Activated naive CD8-positive, alpha-beta T cell treated with anti-CD3 and anti-CD28 coated beads, Interleukin-2, amount 50 U/mL, for 24 hours (primary cell): ENCODE measurements at places on chromosomes 6 and 20.

GRCh38 chr6:13334953-13335352 is 6.6 kb upstream of the TBC1D7 start:
- no peak for DNase-seq

DNA sequence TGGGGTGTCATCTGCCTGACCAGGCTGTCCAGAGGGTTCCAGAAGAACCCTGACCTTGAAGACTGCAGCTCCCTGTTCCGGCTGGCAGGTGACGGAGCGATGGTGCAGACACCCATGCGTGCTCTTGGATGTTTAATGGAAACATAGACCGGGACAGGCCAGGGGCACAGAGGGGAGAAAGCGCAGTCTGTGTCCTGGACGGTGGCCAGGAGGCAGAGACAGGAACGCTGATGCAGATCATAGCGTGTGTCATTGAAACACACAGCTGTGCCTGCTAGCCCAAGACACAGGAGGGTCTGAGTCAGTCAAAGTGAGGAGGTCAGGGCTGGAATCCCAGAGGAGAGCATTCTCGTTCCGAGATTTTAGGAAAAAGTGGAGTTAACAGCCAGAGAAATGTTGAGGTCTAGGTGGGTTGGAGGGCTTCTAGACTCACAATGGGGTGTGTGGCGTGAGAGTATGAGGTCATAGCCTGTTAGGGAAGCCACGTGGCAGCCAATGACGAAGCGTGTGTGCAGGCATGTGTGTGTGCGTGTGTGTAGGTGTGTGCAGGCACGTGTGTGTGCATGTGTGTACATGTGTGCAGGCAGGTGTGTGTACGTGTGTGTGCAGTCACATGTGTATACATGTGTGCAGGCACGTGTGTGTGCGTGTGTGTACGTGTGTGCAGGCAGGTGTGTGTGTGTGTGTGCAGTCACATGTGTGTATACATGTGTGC is 167.0 kb downstream of the ERMARD start:
- no peak for DNase-seq

DNA sequence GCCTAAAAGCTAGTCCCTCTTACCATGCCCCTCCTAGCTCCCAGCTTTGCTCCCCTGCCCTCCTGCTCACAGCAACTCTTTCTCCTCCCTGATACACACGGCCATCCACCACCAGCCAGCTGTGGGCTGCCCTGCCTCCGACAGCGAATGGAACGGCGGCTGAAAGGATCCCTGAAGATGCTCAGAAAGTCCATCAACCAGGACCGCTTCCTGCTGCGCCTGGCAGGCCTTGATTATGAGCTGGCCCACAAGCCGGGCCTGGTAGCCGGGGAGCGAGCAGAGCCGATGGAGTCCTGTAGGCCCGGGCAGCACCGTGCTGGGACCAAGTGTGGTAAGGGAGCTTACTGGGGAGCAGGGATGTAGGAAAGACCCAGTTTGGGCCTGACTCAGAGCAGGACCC is 16.6 kb upstream of the ZNF76 start:
- DNase-seq, result no peak

- DNase-seq, result no peak
Observed at GRCh38 chr6:10968776-10969175, 75.3 kb downstream of the ELOVL2 start.

GRCh38 chr20:56595746-56596475 is 33.2 kb upstream of the TFAP2C start:
- DNase-seq, result no peak
